ENCODE measurements at places on chromosomes 4 and X.

GRCh38 chr4:5927116-5927515 lies 34.2 kb upstream of the CRMP1 start:
- no peak for DNase-seq

- DNase-seq = no peak
Observed at GRCh38 chr4:140019619-140020347, 134.2 kb downstream of the MAML3 start.

DNA sequence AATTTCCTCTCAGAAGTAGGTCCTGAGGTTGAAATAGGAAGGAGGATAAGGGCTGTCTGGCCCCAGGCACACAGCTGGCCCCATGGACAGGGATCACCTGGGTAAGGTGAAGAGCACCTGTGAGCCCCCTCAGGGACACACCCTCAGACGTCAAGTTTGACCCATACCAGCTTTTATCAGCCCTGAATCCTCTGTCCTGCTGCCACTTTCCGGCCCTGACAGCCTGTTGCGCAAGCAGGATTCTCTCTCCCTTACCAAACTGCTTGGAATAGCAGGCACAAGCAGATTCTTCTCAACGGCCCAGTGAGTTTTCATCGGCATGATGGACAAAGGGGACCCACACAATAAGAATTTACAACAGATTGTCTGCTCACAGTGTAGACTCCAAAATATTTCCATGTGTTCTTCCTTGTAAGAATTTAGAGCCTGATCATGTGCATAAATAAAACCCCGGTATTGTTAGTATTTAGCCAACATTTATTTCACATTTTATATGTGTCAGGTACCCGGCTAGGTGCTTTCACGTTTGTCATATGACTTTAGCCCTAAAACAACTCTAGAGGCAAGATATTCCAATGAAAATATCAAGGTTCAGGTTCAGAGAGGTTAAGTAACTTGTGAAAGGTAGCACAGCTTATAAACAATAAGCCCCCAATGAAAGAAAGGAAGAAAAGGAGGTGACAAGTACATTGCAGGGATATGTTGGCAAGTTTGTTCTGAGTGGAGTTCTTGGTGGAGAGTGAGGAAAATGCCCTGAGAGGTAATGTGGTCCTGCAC lies 107.2 kb upstream of the KIT start:
- DNase-seq = no peak

DNA sequence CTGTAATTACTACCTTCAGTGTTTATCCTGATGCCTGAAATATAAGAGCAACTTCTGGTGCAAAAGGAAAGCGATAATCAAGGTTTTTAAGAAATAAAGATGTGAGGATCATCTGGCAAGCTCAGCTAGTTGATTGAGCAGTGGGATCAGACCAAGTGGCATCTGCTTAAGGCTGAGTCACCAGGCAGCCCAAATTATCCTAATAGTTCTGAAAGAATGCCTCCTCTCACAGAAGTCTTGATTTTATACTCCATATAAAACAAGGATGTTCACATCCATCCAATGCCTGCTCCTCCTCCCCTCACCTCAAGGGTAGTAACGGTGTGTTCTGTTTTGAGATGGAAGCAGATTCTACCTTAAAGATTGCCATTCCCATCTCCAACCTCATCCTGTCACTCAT lies 134.5 kb upstream of the RASGEF1B start:
- no peak for DNase-seq

DNA sequence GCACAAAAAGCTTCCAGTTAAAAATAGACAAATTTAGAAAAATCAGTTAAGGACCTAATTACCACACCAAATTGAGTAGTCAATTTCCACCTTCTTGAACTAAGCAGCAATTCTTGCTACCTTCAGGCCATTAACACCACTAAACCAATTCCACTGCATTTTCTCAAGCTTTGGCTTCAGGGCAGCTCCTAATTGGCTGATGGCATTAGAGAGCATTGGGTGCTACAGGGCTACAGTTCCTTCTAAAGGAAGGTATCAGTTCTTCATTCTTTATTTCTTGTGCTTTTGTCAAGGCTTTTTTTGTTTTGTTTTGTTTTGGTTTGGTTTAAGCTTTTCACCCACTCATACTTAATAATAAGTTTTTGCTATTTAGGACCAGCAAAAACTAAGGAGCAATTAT lies 90.2 kb upstream of the FAM241A start:
- no peak for DNase-seq

GRCh38 chr4:91746551-91746950 lies 557.2 kb upstream of the GRID2 start:
- DNase-seq = no peak

GRCh38 chr4:133147286-133147821 lies 1.7 kb upstream of the PCDH10 start:
- peak; percentile 16 for DNase-seq

DNA sequence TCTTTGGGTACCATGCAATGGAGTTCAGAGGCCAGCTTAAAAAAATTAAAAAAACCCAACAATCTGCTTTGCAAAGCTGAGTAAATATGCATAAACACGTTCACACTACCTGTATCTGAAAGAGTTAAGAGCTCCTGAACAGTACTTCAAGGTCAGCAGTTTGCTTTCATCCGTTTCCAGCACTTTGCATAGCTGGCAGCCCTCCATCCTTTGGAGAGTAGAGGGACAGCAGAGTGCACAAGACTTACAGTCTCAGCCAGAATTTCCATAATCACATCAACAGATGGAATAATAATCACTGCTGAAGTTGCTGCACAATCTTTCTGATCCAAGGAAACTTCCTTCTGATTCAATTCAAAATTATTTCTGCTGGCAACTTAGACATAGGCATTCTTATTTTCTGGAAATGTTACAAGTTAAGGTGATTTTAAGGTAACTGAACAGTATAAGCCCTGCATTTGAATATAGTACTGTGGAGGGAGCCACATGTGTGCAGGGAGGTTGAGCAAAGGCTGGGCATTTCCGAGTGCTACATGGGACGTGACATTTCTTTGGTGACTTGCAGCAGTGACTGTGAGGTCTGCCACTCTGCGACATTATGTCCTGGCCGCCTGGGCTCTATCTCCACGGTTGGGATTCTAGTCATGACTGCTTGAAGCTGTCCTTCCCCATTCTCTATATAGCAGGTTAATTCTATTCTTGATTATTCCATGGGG lies 73.5 kb upstream of the EMCN start:
- no peak for DNase-seq

- no peak for DNase-seq
Observed at GRCh38 chrX:103215425-103215991, 600 bp downstream of the BEX4 start.

DNA sequence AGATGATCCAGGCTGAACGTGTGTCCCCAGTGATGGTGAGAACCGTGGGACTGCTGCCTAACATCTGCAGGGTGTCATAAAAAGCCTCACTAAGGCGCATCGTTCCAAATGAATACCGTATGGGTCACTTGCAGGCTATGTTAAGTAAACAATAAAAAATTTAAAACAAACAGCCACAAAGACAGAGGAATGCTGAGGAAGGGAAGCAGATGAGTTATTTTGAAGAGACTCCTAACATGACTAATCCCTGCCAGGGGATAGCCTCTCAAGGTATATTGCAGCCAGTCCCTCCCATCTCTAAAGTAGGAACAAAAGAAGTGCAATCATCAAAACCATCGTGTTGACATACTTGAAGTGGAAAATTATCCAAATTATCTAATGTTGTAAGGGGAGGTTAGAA lies 83.8 kb downstream of the UNC5C start:
- DNase-seq = no peak

DNA sequence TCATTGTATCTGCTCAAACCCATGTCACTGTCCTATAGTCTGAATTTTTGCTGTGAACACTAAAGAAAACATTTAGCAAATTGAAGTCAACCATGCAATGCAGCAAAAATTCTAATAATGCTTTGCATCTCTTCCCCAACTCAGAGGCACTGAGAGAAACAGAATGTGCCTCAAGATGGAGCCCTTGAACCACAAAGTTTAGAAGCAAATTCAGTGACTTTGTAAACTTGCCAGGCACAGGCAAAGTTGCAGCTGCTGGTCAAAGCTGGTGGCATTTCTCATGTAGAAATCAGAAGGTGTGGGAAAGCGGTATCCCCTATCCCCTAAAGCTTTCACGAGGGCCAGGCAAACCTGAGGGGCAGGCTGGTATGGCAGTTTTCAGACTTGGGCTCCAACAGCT lies 121.7 kb upstream of the DIPK2B start:
- DNase-seq = peak; percentile 1

- DNase-seq = no peak
Observed at GRCh38 chr4:65960751-65961150, 290.5 kb upstream of the EPHA5 start.

DNA sequence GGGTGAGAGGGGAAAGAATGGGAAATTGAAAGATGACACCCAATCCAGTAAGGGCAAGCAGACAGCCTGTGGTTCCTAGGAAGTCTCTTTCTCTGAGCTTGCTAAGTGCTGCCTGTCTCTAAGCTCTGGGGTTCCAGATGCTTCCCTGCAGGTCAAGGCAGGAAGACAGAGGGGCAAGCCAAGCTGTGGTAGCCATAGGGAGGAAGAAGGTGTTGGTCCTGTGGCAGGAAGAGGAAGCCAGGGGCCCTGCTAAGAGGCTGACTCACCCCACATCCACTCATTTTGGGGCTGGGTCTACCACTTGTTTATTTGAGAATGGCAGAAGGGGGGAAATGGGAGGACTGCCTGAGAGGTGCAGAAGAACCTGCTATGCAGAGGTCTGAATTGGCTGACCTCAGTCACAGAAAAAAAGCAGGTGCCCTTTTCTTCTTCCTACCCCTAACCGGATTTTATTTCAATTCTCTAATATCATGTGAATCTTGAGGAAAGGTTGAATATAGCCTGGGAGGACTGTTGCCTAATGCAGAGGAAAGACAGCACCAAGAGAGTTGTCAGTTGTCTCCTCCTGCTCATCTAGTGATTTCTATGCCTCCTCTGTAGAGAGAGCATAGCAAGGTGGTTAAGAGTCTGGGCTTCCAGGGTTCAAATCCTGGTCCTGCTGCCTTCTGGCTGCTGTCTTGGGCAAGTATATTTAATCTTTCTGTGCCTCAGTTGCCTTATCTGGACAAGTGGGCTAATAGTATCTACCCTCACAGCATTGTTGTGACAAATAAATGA lies 27.4 kb downstream of the HOPX start:
- DNase-seq = no peak

- no peak for DNase-seq
Observed at GRCh38 chr4:146401274-146401673, 120.5 kb downstream of the SLC10A7 start.

- DNase-seq = no peak
Observed at GRCh38 chr4:47662975-47663374, 174.9 kb downstream of the CORIN start.

DNA sequence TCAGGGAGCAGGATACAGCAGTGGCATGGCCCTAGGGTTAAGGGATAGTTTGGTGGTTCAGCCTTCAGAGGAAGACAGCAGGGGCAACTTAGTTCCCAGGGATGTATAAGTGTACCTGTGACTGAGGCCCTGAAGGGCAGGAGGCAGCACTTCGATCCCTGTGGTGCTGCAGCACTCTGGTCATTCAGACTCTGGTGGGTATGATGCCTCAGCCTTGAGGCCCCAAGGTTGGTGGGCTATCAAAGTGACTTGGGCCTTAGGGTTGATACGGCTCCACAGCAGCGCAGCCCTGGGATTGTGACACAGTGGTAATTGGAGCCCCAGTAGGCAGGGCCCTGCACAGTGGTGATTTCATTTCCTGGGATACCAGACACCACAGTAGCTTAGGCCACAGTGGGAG lies 1703.1 kb downstream of the PCDH7 start:
- no peak for DNase-seq

DNA sequence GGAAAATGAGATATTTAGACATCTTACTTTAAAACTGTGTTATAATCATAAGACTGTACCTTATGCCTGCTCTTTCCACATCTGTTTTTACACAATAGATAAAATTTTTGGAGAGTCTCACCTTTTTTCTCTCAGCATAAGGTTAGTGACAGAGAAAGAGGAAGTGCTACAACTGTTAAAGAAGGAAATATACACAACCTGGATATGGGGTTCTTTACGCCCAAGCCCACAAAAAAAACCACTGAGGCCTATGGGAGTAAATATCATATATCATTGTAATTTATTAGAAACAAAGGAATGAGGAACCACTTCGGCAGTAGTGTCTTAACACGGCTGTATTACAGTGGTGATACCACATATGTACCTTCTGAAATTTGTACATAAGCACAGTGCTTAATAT lies 265.9 kb upstream of the GK2 start:
- DNase-seq = no peak

GRCh38 chr4:105632599-105632998 lies 75.9 kb downstream of the INTS12 start:
- no peak for DNase-seq

- DNase-seq = no peak
Observed at GRCh38 chr4:7725951-7726350, 213.7 kb downstream of the AFAP1 start.

DNA sequence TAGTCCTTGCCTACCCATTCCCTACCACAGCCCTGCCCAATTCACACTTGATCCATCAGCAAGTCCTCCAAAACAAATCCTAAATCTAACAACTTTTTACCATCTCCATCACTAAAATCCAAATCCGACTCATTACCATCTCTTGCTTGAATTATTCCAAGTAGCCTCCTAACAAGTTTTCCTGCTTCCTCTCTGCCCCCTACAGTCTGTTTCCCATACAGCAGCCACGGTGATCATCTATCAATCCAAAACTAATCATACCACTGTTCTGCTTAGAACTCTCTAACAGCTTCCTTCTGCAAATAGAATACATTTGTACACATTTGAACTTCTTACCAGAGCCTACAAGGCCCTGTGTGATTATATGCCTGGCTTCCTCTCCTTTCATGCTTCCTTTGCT lies 133.0 kb downstream of the SHROOM4 start:
- DNase-seq = no peak

- no peak for DNase-seq
Observed at GRCh38 chr4:55547918-55548317, 1.2 kb upstream of the CLOCK start.

DNA sequence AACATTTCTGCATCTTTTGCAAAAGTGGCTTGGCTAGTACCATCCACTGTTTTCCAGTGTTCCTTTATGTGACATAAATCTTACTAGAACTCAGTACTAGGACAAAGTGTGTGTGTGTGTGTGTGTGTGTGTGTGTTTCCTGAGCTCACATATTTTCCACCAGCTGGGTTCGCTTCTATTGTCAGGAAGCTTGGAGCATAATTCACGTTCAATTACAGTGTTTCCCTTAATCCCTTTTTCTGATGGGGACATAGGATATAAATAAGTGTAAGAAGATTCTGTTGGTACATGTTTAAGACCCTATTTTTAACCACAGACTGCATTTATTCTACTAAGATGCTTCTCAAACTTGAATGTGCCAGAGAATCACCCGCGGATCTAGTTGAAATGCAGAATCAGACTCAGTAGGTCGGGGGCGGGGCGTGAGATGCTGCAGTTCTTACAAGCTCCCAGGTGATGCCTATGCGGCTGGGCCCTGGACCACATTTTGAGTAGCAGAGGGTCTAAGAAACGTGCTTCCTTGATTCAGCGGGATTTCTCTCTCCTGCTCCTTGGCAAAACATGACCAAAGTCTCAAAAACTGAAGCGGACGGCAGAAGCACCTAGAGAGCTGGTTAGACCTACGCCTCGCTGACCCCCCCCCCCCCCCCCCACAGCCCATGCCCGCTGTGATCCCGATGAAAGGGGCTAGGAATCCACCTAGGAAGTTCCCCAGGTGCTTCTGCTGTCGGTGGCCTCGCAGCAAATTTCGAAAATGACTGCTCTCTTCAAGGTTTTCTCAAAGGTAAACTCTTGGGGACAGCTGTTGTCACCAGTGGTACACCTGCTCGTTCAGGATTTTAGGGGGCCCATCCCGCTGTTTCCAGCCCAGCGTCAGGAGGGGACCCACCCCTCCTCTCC lies 797 bp downstream of the CD99L2 start:
- peak; percentile 6 for DNase-seq

GRCh38 chr4:40586729-40587128 lies 42.9 kb downstream of the RBM47 start:
- no peak for DNase-seq

GRCh38 chrX:40938423-40938822 lies 146.8 kb upstream of the USP9X start:
- DNase-seq = no peak

Measured in frontal cortex (tissue), 4 donors.